ENCODE measurements at places on chromosomes 7 and 10.

DNA sequence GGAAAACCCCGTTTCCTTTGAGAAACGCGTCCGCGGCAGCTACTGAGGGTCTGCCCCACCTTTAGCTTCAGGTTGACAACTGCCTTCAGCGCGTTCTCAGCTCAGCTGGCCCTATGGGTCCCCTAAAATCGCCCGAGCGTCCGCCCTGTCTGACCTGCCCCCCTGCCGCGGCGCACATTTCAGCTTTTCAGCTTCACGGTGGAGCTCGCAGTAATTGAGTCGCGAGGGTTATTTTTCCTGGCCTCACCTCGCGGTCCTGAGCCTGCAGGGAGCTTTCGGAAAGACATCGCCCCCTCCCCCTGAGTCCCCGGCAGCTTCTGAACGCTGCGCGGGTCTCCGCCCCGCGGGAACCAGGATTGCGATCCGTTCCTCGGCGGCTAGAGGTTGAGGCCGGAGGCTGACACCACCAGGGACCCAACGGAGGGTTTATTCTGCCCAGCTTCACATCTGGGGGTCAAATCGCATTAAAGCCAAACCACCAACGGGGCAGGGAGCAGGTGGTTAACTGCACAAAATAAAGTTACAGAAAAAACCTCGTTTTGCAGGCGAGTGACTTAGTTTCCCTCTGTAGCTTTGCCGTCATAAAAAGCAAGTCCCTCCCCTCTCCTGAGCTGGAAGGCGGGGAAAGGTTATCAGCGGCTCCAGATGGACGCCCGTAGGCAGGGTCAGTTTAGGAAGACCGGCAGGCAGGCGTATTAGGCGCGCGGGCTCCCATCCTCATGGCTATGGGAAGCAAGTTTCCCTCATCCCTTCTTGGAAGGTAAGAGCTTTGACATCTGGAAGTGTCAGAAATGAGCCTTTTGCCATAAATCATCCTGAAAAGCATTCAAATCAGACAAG is 11.0 kb downstream of the TWIST1 start:
- DNase-seq: peak; percentile 70

DNA sequence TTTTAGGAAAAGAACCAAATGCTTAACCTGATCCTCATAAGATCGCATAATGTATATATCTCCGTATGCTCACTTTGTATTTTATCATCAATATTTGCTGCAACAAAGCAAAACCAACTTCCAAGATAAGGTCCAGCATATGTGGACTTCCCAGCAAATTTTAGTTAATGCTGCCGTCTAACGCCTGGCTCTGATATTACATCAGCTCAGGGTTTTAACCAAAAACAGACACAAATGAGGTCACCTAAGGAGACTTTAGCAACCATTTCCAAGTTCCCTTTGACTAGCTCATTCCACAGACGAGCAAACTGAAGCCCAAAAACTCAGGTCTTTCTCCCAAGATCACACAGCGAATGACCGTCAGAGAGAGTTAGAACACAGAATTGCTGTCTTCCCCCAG is 59.4 kb upstream of the UCN3 start:
- DNase-seq: peak; percentile 49

GRCh38 chr10:130028465-130028819 is 64.4 kb upstream of the EBF3 start:
- no peak for DNase-seq

GRCh38 chr7:158142657-158143056 is 445.0 kb downstream of the PTPRN2 start:
- DNase-seq: no peak

DNA sequence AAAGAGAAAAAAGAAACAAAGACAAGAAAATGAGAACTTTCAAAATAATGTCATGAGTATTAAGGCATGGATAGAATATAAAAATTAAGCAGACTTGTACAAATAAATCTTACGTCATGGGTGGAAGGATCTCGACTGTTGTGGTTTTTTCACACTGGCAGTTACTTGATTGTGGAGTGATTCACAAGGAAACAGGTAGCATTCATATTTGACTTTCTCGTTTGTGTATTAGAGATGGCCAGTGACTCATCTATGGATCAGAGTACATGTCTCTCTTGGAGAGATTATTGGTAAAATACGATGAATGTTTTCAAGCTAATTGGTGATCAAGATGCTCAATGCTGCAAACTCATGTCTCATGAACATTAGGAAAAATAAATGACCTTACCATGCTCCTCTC is 564.3 kb downstream of the GATA3 start:
- DNase-seq: no peak

DNA sequence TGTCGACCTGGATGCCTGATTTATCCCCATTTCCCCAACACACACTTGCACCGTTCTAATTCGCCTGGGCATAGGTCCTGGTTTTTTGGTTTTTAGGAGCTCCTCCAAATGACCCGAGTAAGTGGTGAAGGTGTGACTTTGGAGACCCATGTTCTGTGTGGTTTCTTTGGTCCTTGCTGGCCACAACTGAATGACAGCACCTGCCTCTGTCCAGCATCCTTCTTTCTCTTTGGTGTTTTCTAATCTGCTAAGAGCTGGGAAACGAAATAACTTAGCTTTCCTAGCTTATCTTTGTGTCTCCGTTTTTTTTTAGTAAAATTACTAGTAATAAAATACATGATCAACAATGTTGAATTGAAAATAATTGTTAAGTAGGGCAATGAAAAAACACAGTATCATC is 120.2 kb downstream of the PRLHR start:
- no peak for DNase-seq

- no peak for DNase-seq
Measured at GRCh38 chr10:78552261-78552811, 516.4 kb upstream of the ZMIZ1 start.

GRCh38 chr10:70272925-70273316 is 10.9 kb downstream of the NPFFR1 start:
- DNase-seq: peak; percentile 59

- DNase-seq: no peak
Measured at GRCh38 chr10:125190946-125191345, 30.6 kb upstream of the CTBP2 start.

- DNase-seq: no peak
Measured at GRCh38 chr10:130635528-130635927, 499.3 kb downstream of the GLRX3 start.

GRCh38 chr10:114320249-114321116 is 81.4 kb downstream of the VWA2 start:
- DNase-seq: no peak

- no peak for DNase-seq
Measured at GRCh38 chr10:79409726-79410085, 35.7 kb downstream of the ZCCHC24 start.

DNA sequence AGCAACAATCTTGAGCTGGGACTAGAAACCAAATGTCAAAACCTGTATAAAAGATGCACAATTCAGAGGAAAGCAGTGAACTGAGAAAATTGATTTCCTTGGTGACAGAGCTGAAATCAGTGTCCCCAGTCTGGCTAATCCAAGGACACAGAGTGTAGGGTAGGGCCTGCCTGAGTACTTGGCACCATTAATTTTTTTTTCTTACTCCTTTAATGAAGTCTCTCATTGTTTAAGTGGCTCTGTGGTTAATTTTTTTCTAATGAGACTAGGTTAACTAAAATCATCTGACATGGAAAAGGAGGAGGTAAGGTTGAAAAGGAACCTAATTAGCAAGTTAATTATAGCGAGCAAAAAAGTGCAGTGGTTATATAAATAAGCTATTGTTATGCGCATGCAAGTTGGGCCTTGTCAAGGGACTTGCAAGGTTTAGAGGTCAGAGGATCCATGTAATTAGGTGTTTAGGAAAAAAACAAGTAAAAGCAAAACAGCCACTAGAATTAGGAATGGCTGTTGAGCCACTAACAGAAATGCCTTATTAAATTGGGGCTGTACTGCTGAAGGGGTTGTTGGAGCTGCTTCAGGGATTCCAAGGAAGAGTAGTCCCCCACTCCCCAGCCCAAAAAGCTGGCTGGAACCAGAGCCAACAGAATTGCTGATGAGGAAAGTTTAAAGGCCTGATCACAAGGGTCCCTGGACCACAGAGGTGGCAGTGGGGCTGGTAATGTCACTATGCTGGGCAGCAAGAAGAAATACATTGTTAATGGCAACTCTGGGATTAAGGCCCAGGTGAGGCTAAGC is 58.9 kb upstream of the STRIP2 start:
- no peak for DNase-seq

GRCh38 chr10:94328613-94329012 is 34.1 kb downstream of the NOC3L start:
- no peak for DNase-seq

- DNase-seq: no peak
Measured at GRCh38 chr7:95330204-95330960, 6.0 kb upstream of the PON1 start.

- DNase-seq: no peak
Measured at GRCh38 chr7:80563561-80564327, 51.9 kb upstream of the GNAT3 start.

GRCh38 chr7:132112657-132113056 is 463.6 kb downstream of the PLXNA4 start:
- DNase-seq: no peak

- no peak for DNase-seq
Measured at GRCh38 chr10:130215931-130216231, 79.7 kb downstream of the GLRX3 start.

DNA sequence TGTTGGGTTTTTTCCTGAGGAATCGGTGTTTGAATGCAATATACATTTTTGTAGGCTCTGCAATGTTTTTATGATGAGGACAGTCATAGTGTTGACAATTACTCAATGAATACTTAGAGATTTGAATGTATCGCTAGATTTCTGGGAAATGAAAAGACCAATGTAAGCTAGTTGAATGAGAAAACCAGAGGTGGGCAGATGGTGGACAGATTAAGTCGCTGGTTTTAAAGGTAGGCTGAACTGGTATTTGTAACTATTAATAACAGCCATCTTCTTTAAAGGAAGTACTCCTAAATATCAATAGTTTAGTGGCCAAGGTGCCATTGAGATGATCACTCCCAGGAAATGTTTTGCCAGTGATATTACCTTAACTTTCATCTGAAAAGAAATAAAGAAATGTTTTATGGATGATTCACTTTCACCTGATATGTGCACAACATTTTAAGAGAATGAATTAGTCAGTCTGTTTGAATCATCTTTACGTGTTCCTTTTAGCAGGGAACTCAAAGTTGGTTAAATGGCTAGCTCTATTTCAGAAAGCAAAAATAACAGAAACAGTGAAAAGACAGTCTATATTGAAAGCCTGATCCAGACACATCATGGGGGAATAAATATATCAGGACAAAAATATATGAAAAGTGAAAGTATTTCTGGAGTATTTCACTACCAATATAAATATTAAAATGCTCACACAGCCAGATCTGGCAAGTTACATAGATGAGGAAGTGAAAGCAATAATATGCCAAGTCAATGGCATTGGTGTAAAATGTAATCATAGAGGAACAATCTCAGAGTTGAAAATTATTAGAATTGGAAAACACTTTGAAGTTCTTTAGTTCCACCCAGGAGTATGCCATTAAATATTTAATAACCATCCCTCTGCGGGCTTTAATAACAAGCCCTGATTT is 20.7 kb downstream of the MET start:
- peak; percentile 45 for DNase-seq

DNA sequence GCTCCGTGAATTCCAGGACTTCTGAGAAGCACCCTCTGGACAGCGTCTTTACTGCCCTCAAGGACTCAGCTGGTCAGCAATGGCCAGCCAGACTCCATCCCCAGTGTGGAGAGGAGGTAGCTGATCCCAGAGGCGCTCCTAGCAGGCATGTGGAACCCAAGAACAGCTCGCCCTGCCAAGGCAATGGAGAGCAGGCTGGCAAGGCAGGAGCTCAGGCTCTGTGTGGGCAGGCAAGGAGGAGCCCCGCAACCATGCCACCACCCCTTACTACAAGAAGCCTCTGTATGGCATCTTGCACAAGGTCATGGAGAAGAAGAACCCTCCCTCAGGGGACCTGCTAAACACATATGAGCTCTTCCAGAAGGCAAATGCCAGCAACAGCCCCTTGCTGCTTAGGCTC is 34.4 kb upstream of the SGMS1 start:
- DNase-seq: no peak

DNA sequence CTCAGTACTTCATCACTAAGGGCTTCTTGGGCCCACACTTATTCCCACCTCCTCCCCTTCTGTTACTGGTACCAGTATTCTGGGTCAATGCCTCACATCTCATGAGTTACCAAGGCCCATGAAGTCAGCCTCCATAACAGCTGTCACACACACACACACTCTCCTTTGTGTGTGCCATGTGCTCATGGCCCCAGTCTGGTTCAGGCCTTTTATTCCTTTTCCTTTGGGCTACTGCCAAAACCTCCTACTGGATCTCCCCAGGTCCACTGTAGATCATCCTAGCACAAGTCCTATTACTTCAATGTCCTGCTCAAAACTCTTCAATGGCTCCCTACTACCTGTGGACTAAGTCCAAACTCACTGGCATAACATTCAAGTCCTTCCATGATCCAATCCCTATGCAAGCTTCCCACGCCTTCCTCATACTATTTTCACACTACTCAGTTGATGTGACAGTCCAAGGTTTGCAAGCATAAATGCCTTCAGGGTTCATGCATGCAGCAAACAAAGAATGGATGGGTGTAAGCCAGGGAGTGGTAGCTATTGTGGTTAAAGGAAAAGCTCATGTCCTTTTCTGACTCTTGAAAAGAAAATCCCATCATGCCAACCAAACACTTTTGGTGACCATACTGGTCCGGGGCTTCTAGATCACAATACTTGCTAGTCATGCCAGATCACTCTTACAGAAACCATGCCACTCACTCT is 68.1 kb downstream of the CCDC6 start:
- DNase-seq: no peak
